Sciatic nerve (tissue), 2 donors: ENCODE measurements at places on chromosomes 11 and 22.

GRCh38 chr11:86938900-86939880, 16.0 kb downstream of the FZD4 start:
- DNase-seq, result no peak

DNA sequence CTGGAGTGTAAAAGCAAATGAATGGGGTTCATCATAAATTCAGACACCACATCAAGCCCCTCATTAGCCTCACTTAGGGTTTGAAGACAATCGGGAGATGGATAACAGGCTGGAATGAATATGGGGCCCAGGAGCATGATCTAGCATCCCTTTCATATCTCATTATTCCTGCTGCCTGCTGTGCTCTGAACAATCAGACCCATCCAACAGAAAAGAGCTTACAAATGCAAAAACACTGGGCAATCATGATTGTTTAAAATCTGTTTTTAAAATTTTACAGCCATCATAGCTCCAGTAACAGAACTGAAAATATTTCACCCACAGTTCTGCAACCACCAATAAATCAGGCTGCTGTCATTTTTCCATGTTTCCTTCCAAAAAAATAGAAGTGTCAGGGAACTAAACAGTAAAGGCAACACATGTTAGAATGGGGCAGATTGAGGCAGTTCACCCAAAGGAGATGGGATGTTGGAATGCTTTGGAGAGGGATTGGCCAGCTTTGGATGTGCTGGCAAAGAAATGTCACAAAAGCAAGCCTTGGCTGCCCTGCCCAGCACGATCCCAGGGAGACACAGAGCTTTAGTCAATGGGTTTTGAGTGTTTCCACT, 47.8 kb upstream of the BMAL1 start:
- DNase-seq, result no peak

- DNase-seq, result no peak
Measured at GRCh38 chr11:22510010-22510409, 115.6 kb downstream of the FANCF start.

DNA sequence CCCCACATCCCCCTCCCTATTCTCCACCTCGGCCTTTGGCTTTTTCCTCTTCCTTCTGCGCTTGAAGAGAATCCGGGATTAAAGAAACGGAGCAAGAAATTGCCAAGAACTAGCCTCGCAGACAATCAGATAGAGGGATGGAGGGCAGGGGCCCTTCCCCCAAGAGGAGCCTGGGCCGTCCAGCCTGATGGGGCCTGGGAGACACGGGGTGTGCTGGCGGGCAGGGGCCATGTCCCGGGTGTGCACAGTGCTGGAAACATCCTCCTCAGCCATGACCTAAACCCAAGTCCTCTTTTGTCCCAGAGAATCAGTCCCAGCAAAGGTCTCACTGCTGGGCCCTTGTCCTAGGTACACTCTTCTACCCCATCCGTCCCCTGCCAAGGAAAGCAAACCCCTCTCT, 47.7 kb upstream of the LMO1 start:
- DNase-seq, result no peak

DNA sequence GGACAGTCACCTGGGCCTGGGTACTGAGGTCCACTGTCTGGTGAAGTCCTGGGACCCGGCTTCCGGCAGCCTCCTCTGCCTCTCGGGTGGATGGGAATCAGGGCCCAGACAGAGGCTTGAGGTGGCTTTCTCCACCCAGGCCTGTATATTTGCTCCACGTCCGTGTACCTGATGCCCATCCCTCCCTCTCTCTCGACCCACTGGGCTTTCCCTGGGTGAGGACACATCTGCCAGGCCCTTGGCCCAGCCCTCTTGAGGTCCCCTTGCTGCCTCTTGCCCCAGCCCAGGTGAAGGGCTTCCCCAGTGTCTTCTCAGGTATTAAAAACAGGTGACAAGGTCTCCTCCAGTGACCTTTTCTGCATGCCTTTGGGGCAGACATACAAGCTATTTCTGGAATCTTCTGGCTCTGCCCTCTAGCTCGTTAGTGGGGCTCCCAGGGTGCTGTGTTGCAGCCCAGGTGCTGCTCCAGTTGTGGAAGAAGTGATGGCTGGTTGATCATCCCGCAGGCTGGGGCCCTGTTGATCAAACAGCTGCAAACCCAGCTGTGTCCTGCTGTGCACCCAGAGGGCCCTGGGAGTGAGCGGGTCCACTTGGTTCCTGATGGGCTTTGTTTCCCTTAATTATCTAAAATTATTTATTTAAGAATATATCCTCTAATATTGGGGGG, 25.5 kb upstream of the ACR start:
- no peak for DNase-seq

GRCh38 chr11:125960771-125961170, 14.9 kb downstream of the VSIG10L2 start:
- no peak for DNase-seq

DNA sequence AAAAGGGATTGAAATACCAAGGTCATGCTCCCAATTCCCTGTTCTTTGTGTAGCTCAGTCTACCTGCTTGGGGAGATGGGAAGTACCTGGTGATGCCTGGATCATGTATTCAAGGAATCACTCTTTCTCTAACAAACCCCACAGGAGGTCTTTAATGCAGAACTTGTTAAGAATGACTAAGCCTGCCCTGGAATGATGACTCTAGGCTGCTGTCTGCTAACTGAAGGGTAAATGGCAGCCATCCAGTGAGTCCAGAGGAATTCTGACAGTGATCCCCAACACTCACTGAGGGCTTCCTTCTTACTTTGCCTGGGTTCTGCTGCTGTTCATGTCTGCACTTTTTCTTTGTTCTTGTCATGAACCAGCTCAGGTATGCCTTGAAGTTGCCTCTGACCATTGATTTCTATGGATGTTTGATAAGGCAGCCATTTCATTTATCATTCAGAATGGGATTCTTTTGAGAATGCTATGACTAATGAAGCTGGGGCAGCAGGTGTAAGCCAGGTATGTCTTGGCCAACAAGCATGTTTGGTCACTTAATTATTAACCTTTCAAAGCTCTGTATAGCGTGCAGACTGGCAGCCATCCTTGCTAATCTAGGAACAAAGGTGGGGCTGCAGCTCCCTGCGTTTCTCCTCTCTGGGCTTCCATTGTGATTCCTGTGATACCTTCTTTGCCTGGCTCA, 11.4 kb downstream of the PRSS23 start:
- no peak for DNase-seq

GRCh38 chr22:46070803-46071450, 79.4 kb upstream of the PPARA start:
- peak; percentile 76 for DNase-seq

DNA sequence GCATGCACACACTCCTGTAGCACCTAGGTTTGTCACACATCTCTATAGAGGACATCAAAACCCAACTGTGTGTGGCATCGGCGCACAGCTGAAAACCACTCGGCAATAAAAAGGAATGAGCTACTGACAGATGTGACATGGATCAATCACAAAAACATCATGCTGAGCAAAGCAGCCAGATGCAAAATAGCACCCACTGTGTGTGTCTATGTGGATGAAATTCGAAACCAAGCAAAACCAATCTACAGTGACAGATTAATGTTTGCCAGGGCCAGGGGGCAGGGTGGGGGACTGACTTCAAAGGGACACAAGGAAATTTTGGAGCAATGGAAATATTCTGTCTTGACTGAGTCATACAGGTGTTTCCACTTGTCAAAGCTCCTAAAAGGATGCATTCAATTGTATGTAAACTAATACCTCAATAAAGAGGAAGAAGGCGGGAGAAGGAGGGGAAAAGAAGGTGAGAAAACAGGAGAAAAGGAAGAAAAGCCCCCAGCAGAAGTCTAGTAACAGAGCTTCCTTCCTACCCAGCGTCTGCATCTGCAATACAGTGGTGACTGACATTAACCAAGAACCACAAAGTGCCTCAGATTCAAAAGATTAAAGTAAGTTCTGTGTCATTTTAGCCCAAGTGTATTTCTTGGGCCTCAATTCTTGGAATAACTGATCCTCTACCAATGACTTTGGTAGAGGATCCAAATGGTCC, 49.8 kb downstream of the PACSIN2 start:
- no peak for DNase-seq

DNA sequence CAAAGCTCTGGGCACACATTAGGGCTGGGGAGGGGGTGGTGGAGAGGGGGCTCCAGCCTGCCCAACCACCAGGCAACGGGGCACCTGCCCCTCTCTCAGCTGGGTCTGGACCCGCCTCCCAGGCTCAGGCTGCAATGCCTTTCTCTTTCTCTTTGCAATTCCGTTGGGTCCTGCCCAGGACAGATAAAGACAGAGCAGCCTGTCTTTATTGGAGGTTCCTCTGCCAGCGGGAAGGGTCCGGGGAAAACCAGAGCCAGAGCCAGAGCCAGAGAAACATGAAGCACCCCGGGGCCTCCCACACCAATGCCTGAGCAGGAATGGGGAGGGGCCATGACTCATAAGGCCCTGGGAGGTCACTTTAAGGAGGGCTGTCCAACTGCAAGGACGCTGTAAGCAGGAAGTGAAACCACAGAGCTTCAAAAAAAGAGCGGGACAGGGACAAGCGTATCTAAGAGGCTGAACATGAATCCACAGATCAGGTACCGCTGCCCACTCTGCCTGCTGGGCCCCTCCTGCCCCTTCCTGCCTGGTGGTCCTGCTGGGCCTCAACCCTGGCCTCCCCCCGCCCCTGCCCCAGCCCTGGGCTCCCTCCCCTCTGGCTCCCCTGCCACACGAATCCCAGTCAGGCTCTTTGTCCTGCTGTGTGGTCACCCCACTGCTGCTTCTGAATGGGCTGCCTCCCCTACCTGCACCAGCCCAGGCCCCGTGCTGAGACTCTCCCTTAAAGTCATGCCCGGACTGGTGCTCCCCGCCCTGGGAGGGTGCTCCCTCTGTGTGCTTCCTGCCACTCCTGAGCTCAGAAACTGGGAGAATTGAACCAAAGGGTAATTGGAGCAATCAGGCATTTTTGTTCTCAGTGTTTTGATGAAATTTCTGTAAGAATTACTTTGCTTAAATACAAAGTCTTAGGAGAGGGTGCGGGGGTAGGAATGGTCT, at the start of gene APOBEC3B:
Gene APOBEC3B, plus strand, starts transcription at position 356 of the 936 bp plus-strand sequence. Its CDS starts 107 bp downstream, at position 463.
- peak; percentile 76 for DNase-seq

- DNase-seq, result no peak
Measured at GRCh38 chr11:93013646-93014045, 44.2 kb downstream of the MTNR1B start.

GRCh38 chr11:110434952-110435779, 5.4 kb downstream of the FDX1 start:
- no peak for DNase-seq

DNA sequence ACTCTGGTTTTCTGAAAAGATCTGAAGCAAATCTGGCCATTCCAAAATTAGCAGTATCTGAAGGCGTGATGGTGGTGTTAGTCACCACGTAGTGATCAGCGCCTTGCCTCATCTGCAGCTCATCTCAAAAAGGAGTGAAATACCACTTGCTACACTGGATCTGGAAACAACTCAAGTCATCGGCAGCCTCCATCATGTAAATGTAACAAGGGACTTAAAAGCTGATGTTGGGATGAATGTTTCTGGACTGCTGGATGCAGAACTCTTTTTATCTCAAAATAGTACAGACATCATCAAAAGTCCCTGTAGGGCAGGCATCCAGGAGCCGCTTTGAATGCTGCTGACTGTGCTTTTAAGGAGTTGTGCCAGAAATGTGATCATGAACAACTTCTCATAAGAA, 14.1 kb upstream of the APLP2 start:
- DNase-seq, result no peak

GRCh38 chr11:80686889-80687288, 1246.1 kb upstream of the TENM4 start:
- no peak for DNase-seq

DNA sequence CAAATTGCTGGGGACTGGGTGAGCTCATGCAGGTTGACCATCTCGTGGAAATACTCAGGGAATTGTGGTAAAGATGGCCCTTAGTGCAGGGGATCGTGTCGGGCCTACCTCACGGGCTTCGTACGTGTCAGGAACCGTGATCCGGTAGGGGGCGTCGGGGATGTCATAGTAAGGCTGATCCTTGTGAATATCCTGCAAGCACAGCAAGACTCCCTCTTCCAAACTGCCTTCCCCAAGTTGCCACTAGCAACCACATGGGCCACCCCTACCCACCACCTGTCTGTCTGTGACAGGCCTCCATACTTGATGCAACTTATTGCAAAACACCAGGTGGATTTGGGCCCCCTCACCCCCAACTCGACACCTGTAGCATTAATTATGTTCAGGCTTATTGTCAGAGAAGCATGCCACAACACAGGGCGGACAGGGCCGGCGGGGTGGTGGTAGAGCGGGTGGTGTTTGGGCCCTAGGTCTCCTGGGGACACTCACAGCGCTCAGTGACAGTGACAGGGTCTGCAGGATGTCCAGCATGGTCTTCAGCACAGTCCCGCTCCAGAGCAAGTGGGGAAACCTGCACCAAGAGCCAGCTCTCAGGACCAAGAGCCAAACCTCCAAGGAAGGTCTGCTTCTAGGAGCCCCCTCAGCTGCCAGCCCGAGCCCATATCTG, 22.6 kb upstream of the SERPIND1 start:
- DNase-seq, result no peak

- DNase-seq, result no peak
Measured at GRCh38 chr11:110759972-110760381, 47.7 kb upstream of the ARHGAP20 start.

GRCh38 chr22:28155808-28156207, 236.8 kb upstream of the PITPNB start:
- DNase-seq, result no peak

GRCh38 chr11:132981131-132981956, 551.0 kb downstream of the OPCML start:
- no peak for DNase-seq

DNA sequence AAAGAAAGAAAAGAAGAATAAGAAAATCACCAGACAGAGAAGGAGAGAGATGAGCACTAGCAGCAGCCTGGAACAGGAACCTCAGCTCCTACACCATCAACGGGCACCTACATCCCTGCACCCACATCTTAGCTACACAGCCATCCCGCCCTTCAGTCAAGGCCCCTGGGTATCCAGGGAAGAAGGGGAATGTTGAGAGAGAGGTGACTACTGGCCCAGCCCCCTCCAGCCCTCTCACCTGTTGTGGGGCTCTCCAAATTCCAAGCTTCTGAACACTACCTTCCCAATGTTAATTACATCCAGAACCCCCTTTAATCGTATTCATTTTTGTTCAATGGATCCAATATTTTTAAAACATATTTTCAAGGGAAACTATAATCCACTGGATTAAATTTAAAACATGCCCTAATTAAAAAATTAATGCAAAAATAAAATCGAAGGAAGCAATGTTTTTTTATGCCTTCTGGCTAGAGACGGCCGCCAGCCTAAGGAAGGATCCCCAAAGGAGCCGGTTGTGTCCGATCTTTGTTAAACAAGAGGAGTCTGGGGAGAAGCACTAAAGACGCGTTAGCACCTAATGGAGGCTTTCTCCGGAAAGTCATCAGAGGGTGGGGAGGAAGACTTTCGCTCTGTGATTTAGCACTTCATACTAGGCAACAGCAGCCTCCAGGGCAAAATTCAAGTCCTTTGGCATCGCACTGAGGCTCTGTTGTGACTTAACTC, 9.5 kb downstream of the TPST2 start:
- DNase-seq, result no peak

DNA sequence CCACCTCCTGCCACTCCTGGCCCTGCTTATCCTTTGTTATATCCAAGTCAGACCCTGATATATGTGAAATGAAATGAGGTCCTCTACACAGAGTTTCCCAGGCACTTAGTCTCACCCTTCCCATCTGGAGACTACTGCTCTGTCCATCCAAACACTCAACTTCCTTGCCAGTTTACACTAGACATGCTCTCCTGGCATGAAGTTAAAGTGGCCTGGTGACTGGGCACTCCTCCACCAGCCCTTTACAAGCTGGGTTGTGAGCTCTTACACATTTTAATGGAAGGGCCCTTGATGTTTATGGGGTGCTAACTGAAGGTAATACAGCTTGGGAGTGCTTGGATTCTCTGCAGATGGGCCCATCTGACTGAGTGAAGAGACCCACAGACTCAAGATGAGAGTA, 216.1 kb upstream of the NARS2 start:
- DNase-seq, result no peak

- no peak for DNase-seq
Measured at GRCh38 chr11:31810779-31811647, at the start of gene PAX6. TSS of gene PAX6 (minus strand) at chr11:31811322. CDS start at chr11:31806411, 4,911 bp downstream.
